Choroid plexus epithelial cell (primary cell): ENCODE measurements at places on chromosomes 1 and 21.

DNA sequence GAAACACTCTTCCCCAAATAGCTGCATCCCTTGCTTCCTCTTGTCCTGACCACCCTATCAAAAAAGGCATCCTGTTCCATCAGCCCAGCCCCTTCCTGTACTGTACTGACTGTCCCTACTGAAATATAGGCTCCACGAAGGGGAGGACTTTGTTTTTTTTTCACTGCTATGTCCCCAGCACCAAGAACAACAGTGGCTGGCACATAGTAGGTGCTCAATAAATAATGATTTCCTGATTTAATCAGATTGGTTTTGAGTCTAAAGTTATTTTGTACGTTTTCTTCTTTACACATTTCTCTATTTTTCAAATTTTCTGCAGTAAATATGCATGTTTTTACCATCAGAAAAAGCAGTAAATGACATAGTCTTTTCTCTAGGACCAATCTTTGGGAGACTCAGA, 73.9 kb downstream of the CD58 start:
- no peak for DNase-seq

GRCh38 chr1:208223136-208223535, 21.0 kb downstream of the PLXNA2 start:
- DNase-seq, result peak; percentile 46

- no peak for DNase-seq
These were observed 62.8 kb downstream of the SLX9 start for GRCh38 chr21:45002381-45003204.

- no peak for DNase-seq
These were observed 75.7 kb downstream of the RASAL2 start for GRCh38 chr1:178169649-178170048.

- DNase-seq, result peak; percentile 53
These were observed 19.4 kb downstream of the PGM1 start for GRCh38 chr1:63612564-63612963.

- DNase-seq, result no peak
These were observed 187.3 kb downstream of the SLC44A5 start for GRCh38 chr1:75423616-75424015.

DNA sequence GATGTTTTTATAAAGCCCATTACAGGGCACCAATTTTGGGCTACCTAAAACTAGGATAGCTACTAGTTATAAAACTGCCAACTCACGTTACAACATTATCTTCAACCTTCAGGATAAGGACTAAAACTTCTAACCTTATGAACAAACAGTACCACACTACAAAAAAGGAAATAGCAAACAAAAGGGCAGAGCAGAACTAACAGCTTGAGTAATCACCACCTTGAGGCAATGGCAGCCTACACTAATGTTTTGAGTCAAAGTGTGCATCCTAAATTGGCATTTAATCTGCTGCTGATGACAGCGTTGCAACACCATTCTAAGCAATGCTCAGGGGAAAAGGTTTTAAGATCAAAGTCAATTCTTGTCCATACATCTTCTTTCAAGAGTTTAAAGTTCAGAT, 27.2 kb downstream of the PTP4A2 start:
- no peak for DNase-seq

DNA sequence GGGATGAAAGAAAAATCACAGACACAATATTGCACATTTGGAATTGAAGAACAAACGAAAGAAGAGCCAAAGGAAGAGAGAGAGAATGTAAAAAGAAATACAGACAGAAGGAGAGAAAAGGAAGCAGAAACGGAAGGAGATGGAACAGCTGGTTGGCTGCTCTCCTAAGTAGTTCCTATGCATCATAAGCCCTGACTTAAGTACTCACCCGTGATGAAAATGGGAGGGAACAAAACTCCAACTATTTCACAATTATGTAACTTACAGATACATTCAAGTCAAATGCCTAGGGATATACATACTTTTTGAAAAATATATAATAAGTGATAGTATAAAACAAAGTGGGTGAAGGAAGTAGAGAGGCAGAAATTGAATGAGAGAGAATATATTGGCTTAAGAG, 88.5 kb downstream of the TTLL7 start:
- DNase-seq, result peak; percentile 50

- DNase-seq, result no peak
These were observed 23.1 kb upstream of the HFM1 start for GRCh38 chr1:91427741-91428140.

- no peak for DNase-seq
These were observed 360.8 kb downstream of the MATN1 start for GRCh38 chr1:30362603-30362990.

DNA sequence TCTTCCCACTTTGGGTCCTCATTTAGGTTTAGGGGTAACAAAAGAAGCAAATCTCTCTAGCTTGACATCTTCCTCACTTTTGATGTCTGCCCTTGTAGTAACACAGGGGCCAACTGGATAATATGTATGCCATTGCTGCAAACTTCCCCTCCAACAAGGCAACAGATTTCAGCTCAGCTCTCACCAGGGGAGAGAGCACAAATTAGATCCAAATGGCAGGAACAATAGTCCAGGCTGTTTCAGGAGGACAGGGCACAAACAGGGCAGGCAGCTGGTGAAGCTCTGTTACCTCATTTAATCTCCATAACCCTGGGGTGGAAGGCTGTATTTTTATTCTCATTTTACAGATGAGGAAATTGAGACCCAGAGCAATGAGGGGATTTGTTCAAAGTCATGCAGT, 4.3 kb upstream of the PIK3R3 start:
- no peak for DNase-seq

GRCh38 chr1:116360429-116361173, 12.4 kb upstream of the ATP1A1 start:
- peak; percentile 43 for DNase-seq

GRCh38 chr21:45444385-45444784, 39.4 kb downstream of the COL18A1 start:
- no peak for DNase-seq

- DNase-seq, result no peak
These were observed 6.1 kb downstream of the RNF223 start for GRCh38 chr1:1067860-1068516.

DNA sequence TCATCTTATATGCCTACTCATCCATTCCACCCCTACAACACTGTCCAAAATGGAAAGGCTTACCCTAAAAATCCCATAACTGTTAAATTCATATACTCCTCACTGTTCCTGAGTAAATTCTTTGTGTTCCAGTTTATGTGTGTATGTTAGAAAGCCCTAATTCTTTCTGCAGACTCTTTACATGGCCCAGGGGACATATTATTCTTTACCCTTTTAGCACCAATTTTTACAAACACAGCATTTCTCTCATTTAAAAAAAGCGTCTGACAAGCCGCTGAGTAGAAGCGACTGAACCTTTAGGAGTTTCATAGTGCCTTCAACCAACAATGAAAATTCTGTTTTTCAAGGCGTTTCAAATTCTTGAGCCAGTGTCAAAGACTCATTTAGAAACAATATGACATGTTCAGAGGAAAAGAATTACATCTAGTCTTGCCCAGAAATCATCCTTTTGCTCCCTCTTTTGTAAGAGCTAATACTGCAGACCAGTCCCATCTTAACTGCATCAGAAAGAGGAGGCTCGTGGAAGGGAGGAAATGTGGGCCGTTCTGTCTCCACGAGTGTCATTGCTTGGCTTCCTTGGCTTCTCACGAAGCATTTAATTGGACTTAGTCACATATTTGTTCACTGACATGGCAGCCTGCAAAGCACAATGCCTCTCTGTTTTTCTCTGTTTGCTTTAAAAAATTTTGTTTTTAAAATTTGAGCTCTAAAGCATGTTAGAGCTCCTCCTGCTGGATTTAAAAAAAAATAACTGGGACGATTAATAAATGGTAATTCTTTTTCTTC, 21.3 kb upstream of the C1orf105 start:
- DNase-seq, result peak; percentile 94

DNA sequence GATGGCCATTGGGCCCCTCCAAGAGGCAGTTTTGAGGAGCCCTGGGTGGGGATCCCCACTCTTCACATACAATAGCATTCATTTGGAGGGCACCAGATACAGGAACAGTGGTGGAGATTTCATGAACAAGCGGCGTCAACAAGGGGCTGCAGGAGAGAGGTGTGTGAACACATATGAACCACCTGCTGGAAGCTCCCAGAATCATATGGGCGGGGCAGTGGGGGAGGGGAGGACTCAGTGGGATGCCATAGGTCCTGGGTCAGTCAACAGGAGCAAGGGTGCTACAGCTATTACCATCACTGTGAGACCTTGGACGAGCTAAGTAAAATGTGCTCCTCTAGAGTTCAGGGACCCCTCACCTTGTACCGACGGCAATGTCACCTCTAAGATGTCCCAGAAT, 100.4 kb upstream of the IRF2BP2 start:
- DNase-seq, result no peak

- no peak for DNase-seq
These were observed 60.7 kb upstream of the CAMK1G start for GRCh38 chr1:209522826-209523225.

DNA sequence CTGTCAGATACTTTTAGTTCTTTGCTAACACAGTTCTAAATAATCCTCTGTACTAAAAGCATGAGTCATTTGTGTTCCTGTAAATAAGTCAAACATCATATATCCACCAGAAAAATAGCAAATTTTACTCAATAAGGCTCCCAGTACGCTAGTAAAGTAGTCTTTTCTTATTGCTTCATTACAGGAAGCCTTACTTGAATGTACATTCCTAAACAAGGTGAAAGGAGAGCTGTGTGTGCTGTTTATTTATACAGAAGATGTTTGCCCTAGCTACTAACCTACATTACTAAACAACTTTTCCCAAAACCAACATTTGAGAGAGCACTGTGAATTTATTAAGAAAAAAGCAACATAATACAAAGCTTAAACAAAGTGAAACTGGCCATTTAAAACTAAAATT, 52.0 kb downstream of the ZNHIT6 start:
- DNase-seq, result peak; percentile 86

- no peak for DNase-seq
These were observed 451.4 kb downstream of the PTPRU start for GRCh38 chr1:29687601-29688244.

- no peak for DNase-seq
These were observed 448.5 kb downstream of the PRDM2 start for GRCh38 chr1:14148526-14148925.

GRCh38 chr1:51373898-51374297, 43.5 kb upstream of the TTC39A start:
- DNase-seq, result no peak

DNA sequence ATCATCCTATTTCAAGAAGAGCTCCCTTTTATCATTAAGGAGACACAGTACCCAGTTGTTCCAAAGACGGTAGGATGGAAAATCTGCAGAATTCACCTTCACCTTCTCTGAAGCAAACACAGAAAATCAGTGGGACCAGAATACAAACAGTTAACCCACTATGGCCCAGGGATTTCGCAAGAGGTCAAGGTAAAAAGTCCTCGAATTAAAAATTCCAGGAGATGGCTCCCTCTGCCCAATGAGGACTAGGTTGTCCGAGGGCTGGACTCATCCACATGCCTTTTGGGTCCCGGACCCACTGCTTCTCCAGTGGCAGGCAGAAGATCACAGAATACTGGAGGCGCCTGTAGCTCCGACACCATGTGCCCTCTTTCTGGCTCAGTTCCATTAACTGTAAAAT, 42.9 kb downstream of the RCAN1 start:
- DNase-seq, result no peak

- DNase-seq, result no peak
These were observed 858 bp downstream of the BRINP3 start for GRCh38 chr1:190476806-190477205.

DNA sequence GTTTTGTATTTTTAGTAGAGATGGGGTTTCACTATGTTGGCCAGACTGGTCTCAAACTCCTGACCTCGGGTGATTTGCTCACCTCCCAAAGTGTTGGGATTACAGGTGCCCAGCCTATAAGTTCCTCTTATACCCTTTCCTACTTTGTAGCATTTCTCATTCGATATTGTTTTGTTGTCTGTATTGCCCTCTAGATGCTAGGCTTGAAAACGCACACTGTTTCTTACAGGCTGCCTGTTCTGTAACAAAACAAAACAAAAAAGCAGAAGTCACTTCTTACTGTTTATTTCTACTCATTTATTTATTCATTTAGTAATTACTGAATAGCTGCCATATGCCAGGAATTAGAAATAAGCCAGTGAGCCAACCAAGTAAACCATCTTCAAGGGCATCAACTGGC, 136.9 kb upstream of the BMP8A start:
- DNase-seq, result peak; percentile 21

DNA sequence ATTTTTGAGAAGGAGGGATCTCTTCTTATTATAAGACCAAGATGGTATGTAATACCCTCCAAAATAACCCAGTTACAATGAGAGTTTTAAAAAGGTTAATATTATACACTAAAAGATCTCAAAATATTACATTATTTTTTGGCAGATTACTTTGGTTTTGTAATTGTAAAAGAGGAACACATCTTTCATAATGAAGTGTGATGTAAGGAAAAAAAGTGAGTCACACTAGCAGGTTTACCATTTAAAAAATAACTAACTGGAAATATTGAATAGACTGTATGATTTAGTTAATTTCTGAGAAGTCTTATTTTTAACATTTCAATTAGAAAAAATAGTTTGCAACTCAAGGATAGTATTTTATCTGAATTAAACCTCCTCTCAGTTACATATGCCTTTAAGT, 1.1 kb downstream of the F5 start:
- no peak for DNase-seq

- DNase-seq, result no peak
These were observed 251.7 kb upstream of the DPYD start for GRCh38 chr1:98172578-98172977.

DNA sequence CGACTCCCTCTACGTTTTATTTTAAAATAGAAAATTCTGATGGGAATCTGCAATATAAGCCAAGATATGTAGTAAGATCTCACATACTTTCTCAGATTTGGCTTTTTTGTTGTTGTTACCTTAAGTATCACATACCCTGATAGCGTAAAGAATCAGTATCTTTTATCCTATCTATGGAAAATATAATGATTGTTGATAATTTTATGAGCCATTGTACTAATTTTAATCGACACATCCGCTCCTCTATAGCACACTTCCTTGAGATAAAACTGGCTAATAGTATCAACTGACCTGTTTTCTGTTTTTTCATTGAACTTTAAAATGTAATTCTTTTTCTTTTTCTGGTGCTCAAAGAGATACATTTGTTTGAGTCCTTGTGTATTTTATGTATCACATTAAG, 118.7 kb downstream of the NFIA start:
- DNase-seq, result no peak

- peak; percentile 93 for DNase-seq
These were observed 32.8 kb downstream of the ELK4 start for GRCh38 chr1:205598841-205599668.

DNA sequence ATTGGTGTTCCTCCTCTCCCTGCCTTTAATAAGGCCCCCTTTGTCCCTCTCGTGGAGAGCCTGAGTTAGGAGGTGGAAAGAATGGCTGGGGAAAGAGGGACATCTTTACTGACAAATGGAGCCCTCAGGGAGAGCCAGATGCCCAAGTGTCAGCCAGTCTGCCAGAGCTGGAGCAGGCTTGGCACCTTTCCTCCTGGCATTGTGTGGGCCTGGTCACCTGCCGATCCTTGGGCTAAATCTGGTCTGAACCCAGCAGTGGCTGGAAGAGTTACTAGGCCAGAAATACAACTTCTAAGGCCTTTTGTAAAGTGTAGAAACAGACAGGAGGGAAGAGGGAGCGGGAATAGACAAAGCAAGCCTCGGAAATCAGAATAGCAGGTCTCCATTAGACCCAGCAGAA, 24.9 kb downstream of the VANGL1 start:
- no peak for DNase-seq

GRCh38 chr1:159920202-159920601, 5.1 kb downstream of the TAGLN2 start:
- DNase-seq, result no peak

- DNase-seq, result no peak
These were observed 1109.8 kb upstream of the B3GALT2 start for GRCh38 chr1:194296201-194296600.

GRCh38 chr1:59494145-59494833, 197.4 kb downstream of the FGGY start:
- no peak for DNase-seq

- DNase-seq, result peak; percentile 85
These were observed 93.1 kb upstream of the HAO2 start for GRCh38 chr1:119275145-119276134.
